Dorsolateral prefrontal cortex (tissue), 122 donors: ENCODE measurements at places on chromosomes 5 and 9. TPM values are rescaled to one million over a fixed set of nuclear protein-coding genes. Genes with fewer than 3 reads are reported as not detected.

The PHAX gene
- total RNA-seq: 44.3 TPM

The TRIP13 gene
- 1.4 TPM for total RNA-seq

The ANKRD31 gene
- total RNA-seq: 0.94 TPM

The C9 gene
- total RNA-seq: not detected

The MED27 gene
- 28.5 TPM for total RNA-seq

The ZFP37 gene
- total RNA-seq: 6.5 TPM

The LCN12 gene
- total RNA-seq: 18.3 TPM

The TMEM171 gene
- total RNA-seq: 4.2 TPM

The RLN2 gene
- not detected for total RNA-seq

The SHOC1 gene
- not detected for total RNA-seq

The KIF27 gene
- 8.7 TPM for total RNA-seq

The KCNMB1 gene
- 1.3 TPM for total RNA-seq

The PRSS3 gene
- 29.3 TPM for total RNA-seq

The SPINK4 gene
- total RNA-seq: not detected

The MLANA gene
- not detected for total RNA-seq

The NR2F1-AS1 gene
- 97.4 TPM for total RNA-seq

The ELAVL2 gene
- 102 TPM for total RNA-seq

The BARHL1 gene
- total RNA-seq: not detected

The MAML1 gene
- total RNA-seq: 28.1 TPM

The DBH gene
- total RNA-seq: 2.3 TPM

The SPAG8 gene
- total RNA-seq: 13.1 TPM

The RPS23 gene
- total RNA-seq: 778 TPM

The LOX gene
- total RNA-seq: 1.6 TPM
